ENCODE measurements at places on chromosomes 3 and 15. TPM values are rescaled to one million over a fixed set of nuclear protein-coding genes. Genes with fewer than 3 reads are reported as not detected.
A peak's percentile ranks its signal among the peaks of the same experiment; 100 is the strongest.

The CYP8B1 gene
- total RNA-seq: not detected

The PLCB2 gene
- 4.1 TPM for total RNA-seq

The CLASP2 gene
- 74.8 TPM for total RNA-seq

DNA sequence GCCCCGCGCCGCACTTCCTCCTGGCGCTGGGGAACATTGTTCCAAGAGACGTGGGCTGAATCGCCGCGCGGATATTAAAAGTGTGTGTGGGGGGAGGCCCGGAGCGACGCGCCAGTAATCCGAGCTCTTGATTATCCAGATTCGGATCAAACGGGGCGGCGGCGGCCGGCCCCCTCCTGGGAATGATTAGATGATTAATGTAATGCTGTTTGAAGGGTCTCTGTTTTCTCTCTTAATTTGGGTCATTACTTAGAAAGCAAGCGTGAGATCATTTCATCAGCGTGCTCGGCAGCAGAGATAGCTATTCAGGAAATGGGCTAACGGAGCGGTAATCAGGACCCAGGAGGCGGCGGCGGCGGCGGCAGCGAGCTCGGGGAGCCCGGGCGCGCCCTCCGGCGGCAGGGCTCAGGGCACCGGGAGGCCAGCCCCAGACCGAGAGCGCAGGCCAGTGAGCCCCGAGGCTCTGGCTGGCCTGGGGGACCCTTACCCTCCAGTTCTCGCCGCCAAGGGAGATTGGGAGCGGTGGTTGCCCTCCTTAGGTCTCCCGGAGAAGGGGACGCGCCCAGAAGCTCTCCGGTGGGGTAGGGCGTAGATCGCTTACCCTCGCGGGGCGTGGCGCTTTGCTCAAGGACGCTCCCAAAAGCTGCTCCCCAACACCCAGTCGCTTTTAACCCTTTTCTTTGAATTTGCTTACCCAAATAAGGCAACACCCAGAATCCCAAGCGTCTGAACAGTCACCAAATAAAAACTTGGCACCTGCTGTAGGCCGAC is 4.5 kb downstream of the FEZF2 start:
- peak; percentile 87 for DNase-seq
- peak overlapping the region; percentile 59 for H3K4me3 ChIP-seq
- no peaks in the 10 kb centered on the region for H3K36me3 ChIP-seq
- H3K27ac ChIP-seq: no peak overlapping the region
- H3K4me1 ChIP-seq: peaks cover 10% of the 10 kb centered on the region

DNA sequence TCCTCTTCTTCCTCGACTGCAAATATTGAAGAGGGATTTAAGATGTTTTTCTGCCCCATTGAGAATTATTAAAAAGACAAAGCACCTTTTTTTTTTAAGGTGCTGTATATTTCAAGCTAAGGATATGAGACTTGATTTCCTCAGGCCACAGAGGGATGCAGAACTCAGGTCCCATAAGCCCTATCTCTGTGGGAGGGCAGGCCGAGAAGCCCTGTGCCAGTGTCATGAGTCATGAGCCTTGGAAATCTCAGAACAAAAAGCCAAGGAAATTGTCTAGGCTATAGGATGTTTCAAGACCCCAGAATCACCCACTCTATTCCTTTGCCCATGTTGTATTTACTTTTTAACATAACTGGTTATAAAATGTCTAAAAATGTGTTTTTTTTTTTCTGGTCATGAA is 7.3 kb downstream of the ESYT3 start:
- peak; percentile 56 for DNase-seq
- peaks cover 7% of the 10 kb centered on the region for H3K4me1 ChIP-seq
- H3K27ac ChIP-seq: no peak overlapping the region
- H3K4me3 ChIP-seq: no peak overlapping the region
- no peaks in the 10 kb centered on the region for H3K36me3 ChIP-seq

- H3K4me3 ChIP-seq: no peak overlapping the region
- peaks cover 5% of the 10 kb centered on the region for H3K36me3 ChIP-seq
- peaks cover 19% of the 10 kb centered on the region for H3K4me1 ChIP-seq
- no peak for DNase-seq
Observed at GRCh38 chr3:56776556-56776950, 25.2 kb downstream of the ARHGEF3 start.

DNA sequence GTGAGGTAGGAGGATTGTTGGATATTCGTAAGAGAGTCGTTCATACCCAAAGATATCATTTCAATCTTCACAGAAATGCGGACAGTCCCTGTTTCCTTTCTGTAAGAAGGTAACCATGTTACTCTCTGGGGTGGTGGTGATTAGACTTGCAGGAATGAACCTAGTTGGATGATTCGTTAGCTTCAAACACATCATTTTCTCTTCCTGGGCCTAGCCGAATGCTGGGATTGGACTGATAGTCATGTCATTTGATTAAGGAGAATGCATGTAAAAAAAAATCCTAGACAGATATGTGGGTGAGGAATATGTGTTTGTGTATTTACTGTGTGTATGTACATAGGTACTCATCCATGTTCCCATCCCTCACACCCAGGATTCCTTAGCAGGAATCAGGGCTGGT is 12.4 kb downstream of the SLCO3A1 start:
- no peak overlapping the region for H3K4me3 ChIP-seq
- no peak overlapping the region for H3K27ac ChIP-seq
- no peaks in the 10 kb centered on the region for H3K27me3 ChIP-seq
- no peaks in the 10 kb centered on the region for H3K4me1 ChIP-seq

GRCh38 chr15:73009066-73010056 is 42.9 kb upstream of the NEO1 start:
- DNase-seq: peak; percentile 23
- H3K27ac ChIP-seq: no peak overlapping the region
- H3K4me3 ChIP-seq: no peak overlapping the region
- H3K4me1 ChIP-seq: no peaks in the 10 kb centered on the region
- no peaks in the 10 kb centered on the region for H3K27me3 ChIP-seq

GRCh38 chr15:98620020-98620419 is 28.3 kb upstream of the IGF1R start:
- DNase-seq: peak; percentile 38
- no peaks in the 10 kb centered on the region for H3K27me3 ChIP-seq
- no peak overlapping the region for H3K27ac ChIP-seq
- no peaks in the 10 kb centered on the region for H3K36me3 ChIP-seq
- no peak overlapping the region for H3K4me3 ChIP-seq

DNA sequence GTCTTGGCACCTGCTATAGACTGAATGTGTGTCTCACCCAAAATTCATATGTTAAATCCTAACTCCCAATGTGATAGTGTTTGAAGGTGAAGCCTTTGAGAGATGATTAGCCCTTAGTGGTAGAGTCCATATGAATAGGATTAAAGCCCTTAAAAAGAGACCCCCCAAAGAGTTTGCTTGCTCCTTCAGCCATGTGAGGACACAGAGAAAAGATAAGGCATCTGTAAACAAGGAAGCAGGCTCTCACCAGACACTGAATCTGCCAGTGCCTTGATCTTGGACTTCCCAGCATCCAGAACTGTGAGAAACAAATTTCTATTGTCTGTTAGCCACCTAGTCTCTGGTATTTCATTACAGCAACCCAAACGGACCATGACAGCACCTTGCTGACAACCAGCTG is 16.6 kb downstream of the KPNA1 start:
- peak; percentile 53 for DNase-seq
- H3K27ac ChIP-seq: no peak overlapping the region
- H3K27me3 ChIP-seq: no peaks in the 10 kb centered on the region
- peaks cover 29% of the 10 kb centered on the region for H3K36me3 ChIP-seq
- peaks cover 5% of the 10 kb centered on the region for H3K4me1 ChIP-seq
- H3K4me3 ChIP-seq: no peak overlapping the region

- H3K36me3 ChIP-seq: no peaks in the 10 kb centered on the region
- no peak overlapping the region for H3K4me3 ChIP-seq
- H3K27ac ChIP-seq: no peak overlapping the region
Observed at GRCh38 chr3:188627652-188628051, 473.7 kb downstream of the LPP start.

GRCh38 chr15:79132770-79133169 is 42.2 kb upstream of the RASGRF1 start:
- DNase-seq: no peak
- no peaks in the 10 kb centered on the region for H3K27me3 ChIP-seq
- peaks cover 21% of the 10 kb centered on the region for H3K4me1 ChIP-seq

DNA sequence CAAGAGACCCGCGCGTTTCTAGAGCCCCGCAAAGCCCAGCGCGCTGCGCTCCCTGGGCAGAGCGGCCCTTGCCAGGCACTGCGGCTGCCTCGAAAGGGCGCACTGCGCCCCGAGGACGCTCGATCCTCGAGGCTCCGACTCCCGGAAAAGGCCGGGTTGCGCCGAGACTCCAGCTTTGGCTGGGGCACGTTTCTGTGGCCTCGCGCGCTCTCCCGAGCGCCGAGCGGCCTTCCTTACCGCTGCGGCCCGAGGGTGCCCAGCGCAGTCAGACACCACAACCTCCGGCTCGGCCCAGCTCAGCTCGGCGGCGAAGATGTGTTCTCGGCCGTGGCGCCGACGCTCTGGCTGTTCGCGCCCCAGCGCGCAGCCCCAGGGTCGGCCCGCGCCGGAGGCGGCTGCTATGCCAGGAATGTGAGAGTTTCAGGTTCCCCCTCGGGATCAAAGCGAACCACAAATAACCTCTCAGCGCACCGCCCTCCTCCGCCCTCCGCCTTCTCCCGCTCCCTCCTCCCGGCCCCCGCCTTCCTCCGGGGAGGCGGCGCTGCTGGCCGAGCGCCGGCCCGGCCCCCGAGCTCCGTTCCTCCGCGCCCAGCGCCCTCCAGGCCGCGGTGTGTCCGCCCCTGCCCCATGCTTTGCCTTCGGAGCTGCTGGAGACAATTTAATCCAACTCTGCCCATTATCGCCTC is at the start of gene AMOTL2:
Gene AMOTL2, minus strand, starts transcription at position 343 of the 686 bp plus-strand sequence. CDS start 3,014 bp downstream, outside the sequence.
- peak within 1 kb of the TSS; percentile 100 for H3K27ac ChIP-seq
- H3K4me1 ChIP-seq: peaks cover 26% of the 10 kb centered on the region
- peaks cover 25% of the 10 kb centered on the region for H3K36me3 ChIP-seq
- peak; percentile 98 for DNase-seq

All from endodermal cell (in vitro differentiated cells).